ENCODE measurements at places on chromosomes 3 and 15.

DNA sequence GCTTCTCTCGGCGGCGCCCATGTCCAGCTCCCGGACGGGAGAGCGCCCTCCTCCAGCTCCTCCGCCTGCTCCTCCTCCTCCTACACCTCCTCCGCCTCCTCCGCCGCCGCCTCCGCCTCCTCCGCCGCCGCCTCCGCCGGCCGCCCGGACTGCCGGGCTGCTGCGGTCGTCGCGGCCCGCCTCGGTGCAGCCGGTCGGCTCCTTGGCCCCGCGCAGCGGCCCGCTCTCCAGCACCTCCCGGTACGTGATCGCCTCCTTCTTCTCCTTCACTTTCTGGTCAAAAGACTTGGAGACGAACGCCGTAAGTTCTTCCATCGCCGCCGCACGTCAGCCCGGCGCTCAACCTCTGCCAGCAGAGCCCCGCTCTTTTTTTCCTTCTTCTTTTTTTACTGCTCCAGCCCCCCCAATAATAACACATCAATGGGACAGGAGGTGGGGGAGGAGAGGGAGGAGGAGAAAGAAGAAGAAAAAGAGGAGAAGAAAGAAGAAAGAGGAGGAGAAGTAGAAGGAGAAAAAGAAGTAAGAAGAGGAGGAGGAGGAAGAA, 438 bp downstream of the SHOX2 start:
- no peak for DNase-seq

DNA sequence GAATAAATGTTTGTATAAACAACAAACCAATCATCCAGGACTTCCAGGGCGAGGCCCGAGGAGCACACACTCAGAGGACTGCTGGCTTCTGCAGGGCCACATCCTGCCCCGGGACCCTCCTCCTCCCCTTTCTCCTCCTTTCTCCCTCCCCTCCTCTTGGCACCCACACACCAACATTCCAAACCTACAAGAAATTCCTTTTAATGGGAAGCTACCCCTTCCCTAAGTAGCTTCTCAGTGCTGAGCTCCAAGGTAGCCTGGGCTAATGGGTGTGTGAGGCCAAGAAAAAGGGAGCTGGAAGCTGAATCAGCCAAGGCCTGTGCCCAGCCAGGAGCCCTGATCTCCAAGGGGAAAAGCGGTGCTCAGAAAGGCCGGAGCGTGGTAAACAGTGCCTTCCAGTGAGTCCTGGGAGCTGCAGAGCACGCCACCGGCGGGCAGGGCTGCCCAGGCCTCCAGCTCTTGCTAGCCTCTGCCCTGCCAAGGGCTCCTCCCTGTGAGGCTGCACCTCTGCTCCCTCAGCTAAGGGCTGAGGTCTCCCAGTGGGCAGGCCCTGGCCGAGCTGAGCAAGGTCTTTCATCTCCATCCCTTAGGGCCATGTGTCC, 3.9 kb downstream of the ITIH3 start:
- no peak for DNase-seq

DNA sequence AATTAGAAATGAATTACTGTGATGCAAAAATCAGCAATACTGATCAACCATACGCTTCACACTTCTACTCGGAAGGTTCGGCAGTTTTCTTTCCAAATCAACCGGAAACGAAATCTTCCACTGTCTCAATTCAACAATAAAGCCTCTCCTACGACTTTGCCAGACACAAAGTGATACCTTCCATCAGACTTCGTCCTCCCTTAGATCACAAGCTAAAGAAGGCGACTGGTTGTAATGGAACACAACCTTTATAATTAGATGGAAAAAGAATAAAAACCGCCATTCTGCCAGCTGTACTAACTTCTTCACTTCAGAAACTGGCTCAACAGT, 618 bp downstream of the PARL start:
- DNase-seq = peak; percentile 23

DNA sequence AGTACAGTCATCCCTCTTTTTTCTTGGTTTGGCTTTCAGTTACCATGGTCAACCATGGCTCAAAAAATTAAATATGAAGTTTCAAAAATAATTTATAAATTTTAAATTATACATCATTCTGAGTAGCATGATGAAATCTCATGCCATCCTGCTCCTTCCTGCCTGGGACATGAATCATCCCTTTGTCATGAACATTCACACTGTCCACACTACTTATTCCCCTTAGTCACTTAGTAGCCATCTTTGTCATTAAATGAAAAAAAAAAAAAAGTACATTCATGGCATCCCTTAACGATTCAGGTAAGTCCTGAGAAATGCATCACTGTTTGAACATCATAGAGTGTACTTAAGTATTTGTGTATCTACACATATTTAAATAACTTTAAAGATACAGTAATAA, 1046.3 kb downstream of the ROBO2 start:
- no peak for DNase-seq

DNA sequence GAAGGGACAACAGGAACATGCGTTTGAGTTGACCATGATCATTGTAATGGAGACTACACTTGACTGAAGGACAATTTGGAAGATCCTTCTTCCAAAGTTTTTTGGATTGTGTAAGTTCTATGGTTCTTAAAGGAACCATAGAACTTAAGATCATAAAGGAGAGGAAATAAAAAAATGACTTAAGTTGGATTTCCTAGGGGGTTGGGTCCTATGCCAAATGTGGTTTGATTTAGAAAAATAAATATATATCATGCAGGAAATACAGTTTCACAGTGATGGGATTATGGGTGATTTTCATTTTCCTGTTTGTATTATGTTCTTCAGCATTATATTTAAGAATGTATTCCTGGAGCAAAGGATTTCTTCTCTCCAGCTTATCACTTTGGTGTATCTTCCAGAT, 305.5 kb upstream of the DPH6 start:
- no peak for DNase-seq

DNA sequence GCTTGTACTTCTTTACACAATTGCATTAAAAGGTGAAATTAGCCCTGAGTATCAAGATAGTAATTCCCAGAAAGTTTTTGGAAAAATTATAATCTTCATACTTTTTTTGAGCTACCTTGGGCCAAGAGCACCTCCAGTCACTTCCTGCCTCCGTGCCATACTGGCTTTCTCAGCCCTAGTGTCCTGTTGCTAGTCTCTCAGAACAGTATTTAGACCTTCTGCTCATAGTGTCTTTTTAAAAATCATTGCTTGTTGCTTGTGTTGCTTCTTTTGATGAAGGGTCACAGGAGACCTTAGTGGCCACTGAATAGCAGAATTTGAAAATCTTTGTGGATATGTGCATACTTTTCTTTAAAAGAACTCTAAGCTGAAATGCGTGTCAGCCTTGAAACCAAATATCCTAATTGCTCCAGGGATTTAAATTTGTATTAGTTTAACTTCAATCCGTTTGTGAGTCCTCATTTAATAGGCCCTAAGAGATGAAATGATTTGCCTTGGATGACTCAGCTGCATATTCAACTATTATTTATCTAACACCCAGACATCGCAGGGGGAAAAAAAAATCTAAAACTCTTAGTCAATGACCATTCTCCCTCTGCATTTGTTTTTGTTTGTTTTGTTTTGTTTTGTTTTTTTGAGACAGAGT, 29.1 kb upstream of the LXN start:
- no peak for DNase-seq

DNA sequence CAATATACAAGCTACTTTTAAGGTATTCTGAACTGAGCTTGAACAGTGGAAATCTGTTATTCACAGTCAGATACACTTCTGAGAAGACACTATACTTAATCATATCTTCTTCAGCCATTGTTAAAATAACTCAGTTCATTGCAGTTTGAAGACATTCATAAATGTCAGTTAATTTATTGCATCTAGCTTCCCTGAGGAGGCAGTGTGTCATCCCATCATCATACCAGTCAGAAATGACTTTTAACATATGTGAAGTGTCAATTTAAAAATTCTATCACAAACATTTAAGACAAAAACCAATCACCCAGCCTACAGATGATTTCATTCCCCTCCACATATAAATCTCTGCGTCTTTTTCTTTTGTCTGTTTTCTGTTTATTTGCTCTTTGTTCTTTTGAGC, 7.5 kb downstream of the TMEM207 start:
- no peak for DNase-seq

DNA sequence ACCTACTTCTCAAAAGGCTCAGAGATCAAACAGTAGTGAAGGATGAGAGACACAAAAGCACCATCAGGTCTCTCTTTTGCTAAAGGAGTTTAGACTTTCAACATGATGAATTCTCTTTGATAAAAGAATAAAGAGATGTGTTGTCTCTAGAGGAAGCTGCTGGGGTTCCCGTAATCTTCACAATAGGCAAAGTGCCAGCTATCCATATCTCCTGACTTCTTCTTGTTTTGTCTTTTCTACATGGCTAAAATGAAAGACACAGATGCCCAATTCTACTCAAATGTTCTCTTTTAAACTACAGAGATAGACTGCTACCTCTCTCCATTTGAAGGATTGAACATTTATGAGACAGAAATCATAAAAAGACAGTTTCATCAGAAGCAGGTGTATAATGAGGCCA, 38.4 kb upstream of the TUSC7 start:
- no peak for DNase-seq

- DNase-seq = no peak
Observed at GRCh38 chr3:156473341-156473740, 81.6 kb downstream of the SSR3 start.

- DNase-seq = no peak
Observed at GRCh38 chr3:143465666-143466065, 346.1 kb downstream of the CHST2 start.

GRCh38 chr3:38608961-38609360, 40.5 kb downstream of the SCN5A start:
- no peak for DNase-seq

GRCh38 chr15:35306361-35306981, 221.4 kb upstream of the NANOGP8 start:
- DNase-seq = no peak

- no peak for DNase-seq
Observed at GRCh38 chr3:19473971-19474580, 325.8 kb downstream of the KCNH8 start.

DNA sequence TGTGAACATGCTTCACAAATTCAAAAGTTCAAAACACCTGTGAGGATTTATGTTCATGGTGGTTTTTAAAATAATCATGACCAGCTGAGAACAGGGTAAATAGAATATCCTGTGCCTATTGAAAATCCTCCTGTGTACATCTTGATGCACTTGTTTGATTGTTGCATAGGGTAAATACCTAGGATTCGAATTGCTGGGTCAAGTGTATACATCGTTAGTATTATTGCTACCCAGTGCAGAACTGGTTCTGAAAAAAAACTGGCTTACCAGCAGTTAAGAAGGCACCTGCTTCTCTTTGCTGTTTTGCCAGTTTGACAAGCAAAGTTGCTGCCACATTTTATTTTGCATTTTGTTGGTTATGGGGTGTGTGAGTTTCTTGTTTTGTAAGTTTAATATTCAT, 272.6 kb downstream of the CLSTN2 start:
- no peak for DNase-seq

- DNase-seq = no peak
Observed at GRCh38 chr3:13066236-13066635, 7.0 kb downstream of the IQSEC1 start.

DNA sequence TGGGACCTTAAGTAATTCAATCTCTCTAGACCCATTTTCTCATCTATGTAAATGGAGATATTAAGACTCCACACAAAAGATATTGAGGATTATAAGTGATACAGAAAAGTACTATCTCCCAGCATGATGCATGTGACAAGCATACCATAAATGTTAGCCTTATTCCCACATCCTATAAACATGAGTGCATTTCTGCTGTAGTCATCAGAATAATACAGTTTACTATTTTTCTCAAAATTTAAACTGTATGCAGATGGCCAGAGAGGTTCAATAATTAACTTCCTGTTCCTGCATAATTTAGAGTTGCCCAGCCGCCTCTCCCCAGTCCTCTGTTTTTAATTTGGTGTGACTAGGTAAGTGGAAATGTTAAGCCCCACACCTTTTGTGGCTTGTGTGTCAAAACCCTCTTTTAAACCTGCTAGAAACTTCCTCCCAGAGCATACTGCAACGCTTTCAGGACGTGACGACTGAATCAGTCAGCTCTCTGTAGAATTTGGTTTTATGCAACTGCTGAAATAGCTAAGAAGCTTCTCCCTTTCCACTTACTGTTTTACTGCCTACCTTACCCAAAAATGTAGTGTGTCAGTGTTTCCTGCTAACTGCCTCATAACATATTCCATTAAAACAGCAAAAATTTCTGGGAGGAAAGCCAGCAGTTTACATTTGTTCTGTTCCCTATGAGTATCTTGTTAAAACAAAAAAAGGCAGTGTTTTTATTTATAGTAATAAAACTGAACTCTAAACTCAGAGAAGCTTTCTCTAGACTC, 1037.9 kb downstream of the EPHA3 start:
- DNase-seq = no peak

DNA sequence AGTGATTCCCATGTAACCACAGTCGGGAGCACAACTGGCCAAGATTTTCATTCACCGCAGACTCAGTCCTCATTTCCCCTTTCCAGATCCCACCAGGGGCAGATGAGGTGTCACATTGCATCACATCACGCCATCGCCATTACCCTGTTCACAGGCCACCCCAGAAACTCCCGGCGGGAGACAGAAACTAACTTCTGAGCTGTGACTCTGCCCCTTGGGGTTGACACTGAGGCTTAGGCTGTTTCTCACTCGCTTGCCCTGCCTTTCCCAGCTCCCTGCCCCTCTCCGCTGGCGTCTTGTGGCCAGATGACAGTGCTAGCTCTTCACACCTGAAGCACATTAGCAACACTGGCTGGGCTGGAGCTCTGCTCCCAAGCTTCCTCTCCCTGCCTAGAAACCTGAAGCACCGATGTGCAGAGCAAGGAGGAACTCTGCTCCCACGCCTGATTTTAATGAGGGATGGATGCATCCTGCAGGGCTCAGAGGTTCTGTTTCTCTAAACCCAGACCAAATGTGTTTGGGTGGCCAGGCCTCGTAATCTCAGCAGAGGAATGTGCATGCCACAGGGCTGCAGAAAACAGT, 88.8 kb upstream of the CTDSPL start:
- DNase-seq = peak; percentile 63

DNA sequence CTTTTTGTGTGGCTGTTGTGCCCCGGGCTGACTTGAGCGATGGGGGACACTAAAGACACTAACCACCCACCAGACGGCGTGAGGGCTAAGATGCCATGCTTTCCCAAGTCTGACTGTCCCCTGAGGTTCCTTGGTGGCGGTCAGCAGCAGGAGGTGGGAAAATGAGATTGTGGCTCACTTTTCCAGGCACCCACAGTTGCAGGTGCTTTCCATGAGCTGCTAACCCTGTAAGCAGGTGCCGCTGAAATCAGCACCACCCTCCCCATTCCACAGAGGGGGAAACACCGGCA, 17.7 kb downstream of the PRR23E start:
- no peak for DNase-seq

DNA sequence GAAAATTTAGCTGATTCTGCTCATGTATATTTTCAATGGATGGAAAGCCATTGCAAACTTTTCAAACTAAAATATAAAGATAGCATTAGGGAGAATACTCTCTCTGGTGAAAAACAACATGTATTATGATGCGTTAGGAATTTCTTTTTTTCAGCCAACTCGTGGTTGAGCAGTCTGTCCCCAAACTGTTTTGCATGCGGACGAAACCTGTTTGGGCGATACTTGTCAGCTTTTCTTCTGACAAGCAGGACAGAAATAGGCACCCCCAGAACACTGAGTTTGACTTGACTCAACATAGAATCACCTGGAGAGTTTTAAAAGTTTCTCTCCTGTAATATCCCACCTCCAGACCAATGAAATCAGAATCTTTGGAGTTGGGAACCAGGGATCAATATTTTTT, 417.5 kb upstream of the TPRG1 start:
- no peak for DNase-seq

All from inflammatory macrophage treated with lipopolysaccharide for 1 hour (primary cell).